Activated CD8-positive, alpha-beta memory T cell treated with anti-CD3 and anti-CD28 coated beads for 4 hours (primary cell): ENCODE measurements at places on chromosomes 7 and 10.

DNA sequence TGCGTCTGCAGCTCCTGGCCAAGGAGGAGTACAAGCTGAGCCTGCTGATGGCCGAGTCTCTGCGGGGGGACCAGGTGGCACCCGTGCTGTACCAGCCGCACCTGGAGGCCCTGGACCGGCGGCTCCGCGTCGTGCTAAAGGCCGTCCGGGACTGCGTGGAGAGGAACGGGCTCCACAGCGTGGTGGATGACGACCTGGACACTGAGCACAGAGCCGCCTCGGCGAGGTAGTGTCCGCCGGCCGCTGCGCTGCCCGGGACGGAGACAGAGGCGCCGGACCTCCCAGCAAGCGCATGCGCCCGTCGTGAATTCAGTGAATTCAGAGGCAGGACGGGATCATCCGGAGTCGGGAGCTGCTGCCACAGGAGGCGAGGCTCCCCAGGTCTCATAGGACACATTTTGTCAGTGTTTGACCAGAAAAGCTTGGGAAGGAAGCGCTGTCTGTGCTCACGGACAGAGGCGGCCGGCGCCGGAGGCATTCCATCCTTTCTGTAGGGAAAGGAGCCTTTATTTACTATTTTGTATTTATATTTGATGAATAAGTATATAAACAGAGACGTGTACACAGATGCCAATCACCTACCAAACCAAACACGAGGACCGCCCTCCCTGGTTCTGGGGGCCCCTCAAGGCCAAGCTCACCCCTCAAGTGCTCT, 30.1 kb upstream of the FOXL3 start:
- no peak for DNase-seq

- DNase-seq, result no peak
These were observed 528.1 kb downstream of the KCNMA1 start for GRCh38 chr10:77109351-77109994.

DNA sequence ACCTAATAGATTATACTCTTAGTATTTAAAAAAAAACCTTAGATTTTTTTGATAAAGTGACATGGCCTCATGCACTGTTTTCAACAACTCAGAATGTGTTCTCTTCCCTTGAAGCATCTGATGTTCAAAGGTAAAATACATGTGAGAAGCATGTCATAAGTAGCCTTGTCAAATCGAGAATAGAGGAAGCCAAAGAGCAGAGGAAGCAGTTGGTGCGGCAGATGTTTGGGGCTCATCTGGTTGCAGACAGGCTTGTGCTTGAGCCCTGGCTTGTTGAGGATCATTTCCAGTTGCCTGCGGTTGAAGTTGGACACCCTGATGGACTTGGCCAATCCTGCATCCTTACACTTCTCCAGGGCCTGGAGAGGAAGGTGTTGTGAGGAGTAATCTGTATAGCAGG, 59.2 kb downstream of the AKR1E2 start:
- DNase-seq, result no peak

DNA sequence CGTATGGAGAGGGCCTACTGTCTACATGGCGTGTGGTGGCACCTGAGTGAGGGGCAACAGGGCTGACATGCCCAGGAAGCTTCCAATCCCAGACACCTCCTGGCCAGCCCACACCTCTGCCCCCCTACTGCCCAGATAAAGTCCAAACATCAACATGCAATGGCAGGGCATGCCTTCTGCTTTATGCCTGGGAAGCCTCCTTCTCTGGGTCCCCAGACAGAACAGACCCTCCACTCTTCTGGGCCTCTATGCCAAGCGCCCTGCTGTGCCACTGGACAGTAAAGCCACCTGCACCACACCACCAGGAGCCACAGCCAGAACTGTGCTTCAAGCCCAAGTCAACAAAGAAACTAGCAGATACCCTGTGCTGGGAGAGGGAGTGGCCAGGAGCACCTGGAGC, 12.5 kb downstream of the TMEM72 start:
- no peak for DNase-seq

DNA sequence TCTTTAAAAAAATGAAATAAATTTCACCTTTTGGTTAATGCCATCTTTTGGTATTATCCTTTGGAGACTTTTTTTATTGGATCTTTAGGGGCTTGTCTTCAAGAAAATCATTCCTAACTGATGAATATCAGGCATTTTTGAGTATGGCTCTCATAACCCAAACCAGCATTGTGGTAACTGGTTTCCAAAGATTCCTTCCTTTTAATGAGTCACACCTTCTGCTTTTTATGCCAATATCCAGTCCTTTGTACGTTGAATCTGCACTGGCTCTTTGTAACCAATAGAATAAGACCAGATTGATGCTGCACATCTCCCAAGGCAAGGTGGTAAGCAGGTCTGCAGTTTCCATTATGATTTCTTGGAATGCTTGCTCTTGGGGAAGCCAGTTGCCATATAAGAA, 89.1 kb downstream of the GPR158 start:
- DNase-seq, result no peak

GRCh38 chr7:44057849-44058758, 7.3 kb downstream of the PGAM2 start:
- DNase-seq, result no peak

DNA sequence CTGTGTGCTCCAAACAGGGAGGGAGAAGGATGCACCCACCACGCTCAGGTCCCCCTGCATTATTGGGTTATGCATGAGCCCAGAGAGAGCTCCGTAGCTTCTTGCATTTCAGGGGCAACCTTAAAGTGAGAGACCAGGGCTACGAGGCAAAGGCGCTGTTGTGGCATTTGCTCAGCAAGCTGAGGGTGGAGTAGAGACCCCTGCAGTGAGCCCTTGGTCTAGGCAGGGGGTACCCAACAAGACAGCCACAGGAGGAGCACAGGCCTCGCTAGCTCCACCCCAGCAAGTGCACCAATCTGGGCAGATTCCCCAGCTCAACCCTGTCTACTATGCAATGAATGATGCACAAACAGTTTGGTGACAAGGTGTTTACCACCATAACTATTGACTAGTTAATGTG, 198.4 kb downstream of the CALN1 start:
- DNase-seq, result no peak

GRCh38 chr10:77301305-77301730, 336.3 kb downstream of the KCNMA1 start:
- DNase-seq, result no peak

DNA sequence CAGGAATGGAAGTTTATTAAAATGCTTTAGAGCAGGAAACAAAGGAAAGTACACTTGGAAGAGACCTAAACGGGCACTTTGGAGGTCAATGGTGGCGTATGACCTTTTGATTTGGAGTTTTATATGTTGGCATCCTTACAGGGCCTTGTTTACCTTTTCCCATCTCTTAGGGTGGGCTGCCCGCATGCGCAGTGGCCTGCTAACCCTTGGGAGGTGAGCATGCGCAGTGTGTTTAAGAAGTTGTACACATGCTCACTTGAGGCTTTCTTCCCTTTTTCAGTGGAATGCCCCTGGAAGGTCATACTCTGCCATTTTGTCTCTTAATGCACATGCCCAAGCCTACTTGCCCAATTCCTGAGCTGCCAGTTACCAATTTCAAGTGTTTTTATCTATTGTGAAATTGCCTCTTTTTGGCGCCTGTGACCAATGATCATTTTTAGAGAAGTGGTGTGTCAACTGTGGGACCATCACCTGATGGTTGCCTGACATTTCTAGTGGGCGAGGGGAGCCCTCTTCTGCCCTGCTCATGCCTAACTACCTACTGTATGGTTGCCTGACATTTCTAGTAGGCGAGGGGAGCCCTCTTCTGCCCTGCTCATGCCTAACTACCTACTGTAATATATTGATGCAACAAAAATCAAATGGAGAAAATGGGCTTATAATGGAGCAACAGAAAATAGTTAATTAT, 138.0 kb downstream of the PPP1R9A start:
- no peak for DNase-seq

DNA sequence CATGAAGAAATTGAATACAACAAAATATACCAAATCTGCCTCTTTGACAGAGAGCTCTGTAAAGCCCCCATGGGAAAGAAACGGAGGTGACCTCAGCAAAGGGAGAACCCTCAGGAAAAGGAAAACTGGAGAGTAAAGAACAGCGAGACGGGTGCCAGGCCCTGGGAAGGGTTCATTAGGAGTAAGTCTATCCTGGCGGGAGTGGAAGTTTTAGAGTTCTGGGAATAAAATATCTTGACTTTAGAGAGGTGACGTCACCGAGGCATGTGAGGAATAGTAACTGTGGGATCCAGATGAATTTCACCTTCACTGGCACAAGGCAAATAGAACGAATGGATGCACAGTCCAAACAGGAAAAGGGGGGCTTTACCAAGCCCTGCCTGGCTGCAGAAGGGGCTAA, 362.8 kb upstream of the IGFBP3 start:
- no peak for DNase-seq

- DNase-seq, result no peak
These were observed 36.9 kb upstream of the AGR2 start for GRCh38 chr7:16841681-16842080.

DNA sequence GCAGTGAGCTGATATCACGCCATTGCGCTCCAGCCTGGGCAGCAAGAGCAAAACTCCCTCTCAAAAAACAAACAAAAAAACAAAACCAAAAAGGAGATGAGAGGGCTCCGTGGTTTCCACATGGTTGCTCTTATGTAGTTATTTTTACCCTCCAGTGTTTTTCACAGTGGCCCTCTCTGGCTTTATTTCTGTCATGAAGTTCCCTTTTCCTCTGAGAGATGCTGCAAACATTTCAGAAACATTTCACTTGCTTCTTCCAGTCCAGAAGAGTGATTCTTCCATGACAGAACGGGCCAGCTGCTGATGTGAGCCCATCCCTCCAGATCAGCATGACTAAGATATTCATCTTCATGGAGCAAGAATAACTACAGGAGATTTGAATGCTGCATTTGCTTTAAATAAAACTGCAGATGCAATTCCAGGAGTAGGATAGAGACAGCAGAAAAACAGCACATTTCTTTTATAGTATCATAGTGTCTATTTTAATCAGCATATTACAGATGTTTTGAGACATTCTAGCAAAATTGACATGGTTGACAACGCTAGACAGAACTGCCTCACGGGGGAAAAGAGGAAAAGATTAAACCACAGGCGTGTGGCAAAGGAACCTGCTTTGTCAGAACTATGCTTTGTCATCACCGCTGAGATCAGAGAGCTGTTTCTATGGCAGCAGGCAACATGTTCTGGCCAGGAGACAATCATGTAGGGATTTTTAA, 40.3 kb downstream of the NRCAM start:
- DNase-seq, result peak; percentile 3

- DNase-seq, result no peak
These were observed 128.4 kb downstream of the RGS10 start for GRCh38 chr10:119414081-119414611.
